ENCODE measurements at places on chromosomes 16 and 17.
A peak's percentile ranks its signal among the peaks of the same experiment; 100 is the strongest.

- DNase-seq: no peak
Measured at GRCh38 chr17:30101686-30102390, 14.8 kb upstream of the NSRP1 start.

DNA sequence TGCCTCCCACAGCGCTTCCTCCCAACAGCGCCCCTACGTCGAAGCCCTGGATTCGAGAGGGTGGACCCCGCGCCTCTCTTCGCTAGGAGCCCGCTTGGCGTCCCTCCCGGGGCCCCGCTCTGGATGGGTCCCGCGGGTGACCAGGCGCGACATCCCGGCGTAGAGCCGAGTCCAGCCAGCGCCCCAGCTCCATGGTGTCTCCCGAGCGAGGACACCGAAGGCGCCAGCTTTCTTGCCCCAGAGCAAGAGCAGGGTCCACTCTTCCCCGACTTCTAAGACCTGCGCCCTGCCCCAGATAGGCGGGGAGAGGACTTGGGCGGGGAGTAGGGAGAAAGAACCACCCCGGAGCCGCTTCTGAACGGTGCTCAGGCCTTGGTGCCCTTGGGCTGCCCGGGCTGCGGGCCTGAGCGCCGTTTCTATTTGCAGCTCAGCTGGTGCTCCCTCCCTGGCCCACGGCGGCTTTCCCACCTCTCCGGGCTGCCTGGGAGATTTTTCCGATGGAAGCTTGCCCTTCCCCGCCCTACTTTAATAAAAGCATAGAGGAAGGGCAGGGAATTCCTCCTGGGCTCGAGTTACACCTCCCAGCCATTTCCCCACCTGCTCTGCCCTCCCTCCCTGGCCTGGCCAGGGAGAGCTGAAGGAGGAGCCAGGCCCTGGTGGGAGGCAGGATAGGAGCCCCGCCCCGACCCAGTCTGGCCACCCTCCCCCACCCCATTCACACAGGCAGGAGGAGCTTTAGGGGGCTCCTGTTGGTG, 1.8 kb downstream of the MMP15 start:
- DNase-seq: no peak

DNA sequence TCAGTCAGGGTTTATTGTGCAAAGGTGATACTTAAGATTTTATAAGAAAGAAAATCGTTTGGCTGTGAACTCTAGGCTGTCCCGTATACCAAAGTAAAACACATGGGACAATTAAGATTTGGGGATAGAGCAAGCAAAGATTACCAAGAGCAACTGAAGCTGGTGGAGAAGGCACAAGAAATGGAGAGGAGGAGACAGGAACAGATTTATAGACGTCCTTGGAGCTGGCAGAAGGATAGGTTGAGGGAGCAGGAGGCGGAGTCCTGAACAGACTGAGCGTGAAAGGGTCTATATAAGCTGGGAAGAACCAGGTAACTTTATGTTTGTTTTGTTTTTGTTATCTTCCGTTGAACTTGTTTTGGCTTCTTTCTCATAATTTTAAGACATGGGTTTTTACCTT, 3.8 kb downstream of the TNRC6C start:
- no peak for DNase-seq

DNA sequence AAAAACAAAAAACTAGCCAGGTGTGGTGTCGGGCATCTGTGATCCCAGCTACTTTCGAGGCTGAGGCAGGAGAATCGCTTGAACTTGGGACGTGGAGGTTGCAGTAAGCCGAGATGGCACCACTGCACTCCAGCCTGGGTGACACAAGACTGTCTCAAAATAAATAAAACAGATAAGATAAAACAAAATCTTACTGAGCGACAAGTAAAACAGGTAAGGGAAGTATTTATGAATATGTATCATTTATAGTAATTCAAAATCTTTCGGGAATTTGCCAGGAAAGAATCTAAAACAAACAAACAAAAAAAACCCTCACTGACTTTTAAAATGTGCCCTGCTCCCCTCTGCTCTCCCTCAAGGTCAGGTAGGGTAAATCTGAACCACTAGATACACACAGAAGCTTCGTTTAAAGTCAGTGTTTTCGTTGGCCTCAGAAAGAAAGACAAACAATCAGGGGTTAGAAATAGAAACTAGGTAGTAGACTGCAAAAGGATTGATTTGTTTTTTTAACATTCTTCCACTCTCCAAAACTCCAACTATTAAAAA, 2.1 kb downstream of the PRPSAP1 start:
- DNase-seq: no peak

DNA sequence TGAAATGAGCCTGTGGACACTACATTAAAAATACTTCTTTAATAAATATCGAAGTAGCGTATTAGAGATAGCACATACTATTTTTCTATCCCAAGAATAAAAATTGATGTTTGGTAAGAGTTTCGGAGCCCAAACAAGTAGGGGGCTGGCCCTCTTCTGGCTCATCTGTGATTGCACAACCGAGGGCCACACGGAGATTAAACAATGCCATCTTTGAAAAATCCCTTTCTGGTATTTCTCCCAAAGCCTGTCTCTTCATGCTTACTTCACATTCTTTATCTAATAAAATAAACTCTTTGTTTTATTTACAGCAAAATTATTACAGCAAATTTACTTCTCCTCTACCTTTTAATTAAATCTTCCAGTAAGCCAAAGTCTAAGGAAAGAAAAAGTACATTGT, 9.6 kb upstream of the MYH11 start:
- peak; percentile 62 for DNase-seq

- no peak for DNase-seq
Measured at GRCh38 chr16:1602285-1602684, 9.6 kb downstream of the IFT140 start.

DNA sequence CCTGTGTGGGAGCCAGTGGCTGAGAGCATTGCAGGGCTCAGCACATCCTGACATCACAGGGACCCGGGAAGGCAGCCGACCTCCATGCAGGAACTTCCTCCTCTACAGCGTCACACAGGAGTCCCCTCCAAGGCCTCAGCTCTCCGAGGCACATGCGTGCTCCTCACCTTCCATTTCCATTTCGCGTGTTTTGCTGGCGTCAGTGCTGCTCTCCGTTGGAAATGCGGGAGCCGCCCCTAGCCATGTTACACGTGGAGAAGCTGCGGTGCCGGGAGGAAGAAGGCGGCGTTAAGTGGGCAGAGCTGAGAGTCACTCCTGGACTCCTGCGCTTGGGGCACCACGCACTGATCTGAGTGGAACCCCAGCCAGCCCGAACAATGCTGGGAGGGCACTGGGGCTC, 25.2 kb upstream of the CRISPLD2 start:
- DNase-seq: no peak

- no peak for DNase-seq
Measured at GRCh38 chr17:82257473-82257872, 16.0 kb downstream of the CSNK1D start.

GRCh38 chr17:61157246-61157886, 242.3 kb upstream of the TBX2 start:
- no peak for DNase-seq

DNA sequence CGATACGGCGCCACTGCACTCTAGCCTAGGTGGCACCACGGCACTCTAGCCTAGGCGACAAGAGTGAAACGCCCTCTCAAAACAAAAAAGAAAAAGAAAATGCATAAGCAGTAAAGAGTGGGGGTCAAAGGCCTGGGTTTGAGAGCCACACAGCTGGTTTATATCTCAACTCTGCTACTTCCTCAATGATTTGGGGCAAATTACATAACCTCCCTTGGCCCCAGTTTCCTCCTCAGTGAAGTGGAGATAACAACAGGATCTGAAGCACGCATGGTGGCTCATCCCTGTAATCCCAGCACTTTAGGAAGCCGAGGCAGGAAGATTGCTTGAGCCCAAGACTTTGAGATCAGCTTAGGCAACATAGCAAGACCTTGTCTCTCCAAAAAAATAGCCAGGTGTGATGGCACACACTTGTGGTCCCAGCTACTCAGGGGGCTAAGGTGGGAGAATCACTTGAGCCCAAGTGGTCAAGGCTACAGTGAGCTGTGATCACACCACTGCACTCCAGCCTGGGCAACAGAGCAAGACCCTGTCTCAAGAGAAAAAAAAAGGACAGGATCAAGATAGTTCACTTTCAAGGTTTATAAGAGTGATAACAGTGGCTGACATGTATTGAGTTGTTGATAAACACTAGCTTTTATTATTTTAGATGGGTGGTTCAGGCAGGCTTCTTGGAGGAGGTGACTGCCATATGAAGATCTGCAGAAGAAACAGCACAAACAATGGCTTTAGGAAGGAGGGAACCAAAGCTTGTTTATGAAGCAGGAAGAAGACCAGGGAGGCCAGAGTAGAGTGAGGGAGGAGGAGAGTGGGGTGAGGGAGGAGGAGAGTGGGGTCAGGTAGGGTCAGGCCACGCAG, 8.5 kb upstream of the COG1 start:
- no peak for DNase-seq

DNA sequence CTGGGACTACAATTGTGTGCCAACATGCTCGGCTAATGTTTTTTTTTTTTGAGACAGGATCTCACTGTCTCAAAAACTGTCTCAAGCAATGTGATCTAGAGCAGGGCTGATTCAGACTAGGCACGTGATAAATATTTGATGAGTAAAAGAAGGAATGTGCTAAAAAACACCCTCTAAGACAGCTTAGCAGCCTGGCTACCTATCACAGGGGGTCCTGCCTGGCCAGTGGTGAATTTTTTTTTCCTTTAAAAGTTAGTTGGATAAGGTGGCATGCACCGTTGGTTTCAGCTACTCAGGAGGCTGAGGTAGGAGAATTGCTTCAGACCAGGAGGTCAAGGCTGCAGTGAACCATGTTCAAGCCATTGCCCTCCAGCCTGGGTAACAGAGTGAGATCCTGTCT, 14.8 kb upstream of the GPATCH8 start:
- no peak for DNase-seq

- DNase-seq: peak; percentile 86
Measured at GRCh38 chr16:2927010-2927646, 15.4 kb downstream of the FLYWCH1 start.

GRCh38 chr16:50061326-50061725, 4.4 kb upstream of the HEATR3 start:
- no peak for DNase-seq

- DNase-seq: no peak
Measured at GRCh38 chr16:73605309-73605708, 557.4 kb upstream of the ZFHX3 start.

DNA sequence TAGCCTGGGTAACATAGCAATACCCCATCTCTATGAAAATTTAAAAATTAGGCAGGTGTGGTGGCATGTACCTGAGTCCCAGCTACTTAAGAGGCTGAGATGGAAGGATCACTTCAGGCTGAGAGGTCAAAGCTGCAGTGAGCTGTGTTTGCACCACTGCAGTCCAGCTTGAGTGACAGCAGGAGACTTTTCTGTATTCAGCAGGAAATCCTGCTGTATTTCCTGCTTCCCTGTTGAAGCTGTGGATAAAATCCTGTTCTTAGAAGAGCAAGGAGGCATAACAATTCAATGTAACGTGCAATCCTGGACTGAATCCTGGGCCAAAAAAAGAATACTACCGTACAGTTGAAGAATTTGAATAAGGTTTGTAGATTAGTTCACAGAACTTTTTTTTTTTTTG, 62.2 kb downstream of the FBXL20 start:
- DNase-seq: no peak

DNA sequence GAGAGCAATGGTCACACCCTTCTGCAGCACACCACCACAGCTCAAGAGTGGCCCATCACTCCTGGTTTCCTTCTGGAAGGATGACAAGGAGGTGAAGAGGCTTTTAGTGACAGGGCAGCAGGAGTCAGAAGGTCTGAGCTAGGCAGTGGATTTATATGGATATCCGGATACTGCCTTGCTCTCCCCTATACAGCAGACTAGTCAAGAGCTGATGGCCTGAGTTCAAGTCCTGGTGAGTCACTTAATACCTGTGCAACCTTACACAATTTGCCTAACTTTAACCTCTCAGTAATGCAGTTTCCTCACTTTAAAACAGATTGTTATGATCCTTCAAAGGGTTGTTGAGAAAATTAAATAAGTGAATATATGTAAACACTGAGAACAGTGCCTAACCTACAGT, 22.9 kb downstream of the MYO18A start:
- no peak for DNase-seq

DNA sequence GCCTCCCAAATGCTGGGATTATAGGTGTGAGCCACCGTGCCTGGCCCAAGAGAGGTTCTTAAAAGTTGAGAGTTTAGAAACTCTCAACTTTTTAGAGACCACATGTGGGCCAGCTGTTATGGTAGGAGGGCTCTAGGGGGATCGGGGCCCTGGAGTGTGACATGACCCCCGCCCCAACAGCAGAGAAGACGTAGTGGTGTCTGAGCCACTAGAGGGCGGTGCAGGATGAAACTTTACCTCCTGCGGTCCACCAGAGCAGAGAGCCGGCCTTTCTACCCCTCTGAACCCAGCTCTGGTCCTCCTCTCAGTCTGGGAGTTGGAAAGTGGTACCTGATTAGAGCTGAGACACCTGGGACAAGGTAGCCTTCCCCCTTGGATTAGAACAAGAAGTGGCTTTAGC, 7.4 kb downstream of the CDK5RAP3 start:
- no peak for DNase-seq

DNA sequence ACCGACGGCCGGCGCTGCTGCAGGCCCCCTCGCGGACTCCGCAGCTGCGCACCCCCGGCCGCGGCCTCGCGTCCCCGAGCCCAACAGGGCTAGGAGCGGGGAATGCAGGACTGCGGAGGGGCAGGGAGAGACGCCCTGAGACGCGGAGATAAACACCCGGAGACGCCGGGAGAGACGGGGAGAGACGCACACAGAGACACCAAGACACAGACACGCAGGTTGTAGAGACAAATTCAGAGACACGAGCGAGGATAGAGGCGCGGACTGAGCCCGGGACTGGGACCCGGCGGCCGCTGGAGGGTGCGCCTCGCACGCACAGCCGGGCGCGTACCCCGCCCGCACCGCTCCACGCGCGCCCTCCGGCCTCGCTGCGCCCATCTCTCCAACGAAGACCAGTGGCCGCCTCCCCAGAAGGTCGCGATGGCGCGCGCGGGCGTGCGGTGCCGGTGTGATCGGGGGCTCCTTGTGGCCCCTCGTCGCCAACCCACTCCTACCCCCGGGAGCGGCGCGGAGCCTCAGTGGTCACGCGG, 902 bp downstream of the STAC2 start:
- no peak for DNase-seq

GRCh38 chr17:82096709-82097183, 1.3 kb downstream of the FASN start:
- DNase-seq: no peak

- DNase-seq: no peak
Measured at GRCh38 chr16:85064186-85064585, 36.6 kb downstream of the KIAA0513 start.
